NCI-H2107 (cell line): ENCODE measurements at places on chromosomes 6 and 20.

- no peak for DNase-seq
Measured at GRCh38 chr6:26653007-26653406, 6.5 kb downstream of the ZNF322 start.

DNA sequence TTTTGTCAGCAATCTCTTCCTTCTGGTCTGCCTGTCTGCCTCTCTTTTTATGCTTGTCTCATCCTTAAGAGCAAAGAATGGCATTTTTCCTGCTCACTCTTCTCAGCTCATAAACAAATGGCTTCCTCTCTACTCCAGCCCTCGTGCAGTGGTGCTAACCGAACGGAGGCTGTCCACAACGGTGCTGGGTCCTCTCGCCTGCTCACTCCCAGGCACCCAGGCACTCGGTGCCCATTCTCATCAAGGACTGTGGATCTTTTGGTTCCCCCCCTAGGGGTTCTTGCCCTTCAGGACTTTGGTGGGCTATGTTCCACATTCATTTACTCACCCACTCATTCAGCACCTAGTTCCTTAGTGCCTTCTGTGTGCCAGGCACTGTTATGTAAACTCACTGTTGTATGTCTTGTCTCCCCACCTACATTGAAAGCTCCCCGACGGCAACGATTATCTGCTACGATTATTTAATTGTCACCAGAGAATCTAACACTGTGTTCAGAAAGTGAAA is 113.9 kb downstream of the FYN start:
- DNase-seq, result no peak

- no peak for DNase-seq
Measured at GRCh38 chr6:121603486-121603885, 168.0 kb downstream of the GJA1 start.

DNA sequence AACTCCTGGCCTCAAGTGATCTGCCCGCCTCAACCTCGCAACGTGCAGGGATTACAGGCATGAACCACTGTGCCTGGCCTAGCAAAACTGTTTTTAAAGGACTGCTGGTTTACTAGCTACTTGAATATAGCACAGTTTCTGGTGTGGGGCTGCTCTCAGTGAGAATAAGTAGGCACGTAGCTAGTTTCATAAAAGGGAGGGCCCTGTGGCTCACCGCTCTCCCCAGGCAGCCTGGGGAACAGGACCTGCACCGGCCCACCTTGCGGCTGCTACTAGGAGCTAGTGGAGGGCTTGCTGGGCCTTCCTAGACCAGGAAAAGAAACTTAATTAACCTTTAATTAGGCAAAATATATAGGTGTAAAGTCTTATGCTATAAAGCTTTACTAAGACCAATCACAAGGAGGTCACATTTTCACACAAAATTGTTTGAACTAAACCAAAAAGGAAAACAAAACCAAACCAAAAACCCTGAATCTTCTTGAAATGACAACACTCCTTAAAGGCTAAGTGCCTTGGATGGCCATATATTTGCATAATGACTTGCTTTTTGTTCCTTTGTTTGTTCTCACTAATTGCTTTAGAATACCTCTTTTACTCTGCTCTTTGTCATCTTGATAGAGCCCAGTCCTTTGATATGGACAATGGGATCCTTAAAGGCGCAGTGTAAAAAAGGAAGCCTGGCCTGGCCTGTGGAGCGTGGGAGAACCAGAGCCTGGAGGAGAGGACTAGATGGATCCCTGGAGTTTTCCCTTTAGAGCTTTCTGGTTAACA is 69.5 kb upstream of the SAMD5 start:
- DNase-seq, result no peak

GRCh38 chr20:15806105-15806504 is 767.1 kb downstream of the KIF16B start:
- no peak for DNase-seq

- no peak for DNase-seq
Measured at GRCh38 chr6:22766979-22767378, 197.6 kb downstream of the HDGFL1 start.

GRCh38 chr6:77482981-77483380 is 19.7 kb upstream of the HTR1B start:
- DNase-seq, result no peak

- DNase-seq, result no peak
Measured at GRCh38 chr6:10591422-10592160, 70.4 kb downstream of the GCNT2 start.

DNA sequence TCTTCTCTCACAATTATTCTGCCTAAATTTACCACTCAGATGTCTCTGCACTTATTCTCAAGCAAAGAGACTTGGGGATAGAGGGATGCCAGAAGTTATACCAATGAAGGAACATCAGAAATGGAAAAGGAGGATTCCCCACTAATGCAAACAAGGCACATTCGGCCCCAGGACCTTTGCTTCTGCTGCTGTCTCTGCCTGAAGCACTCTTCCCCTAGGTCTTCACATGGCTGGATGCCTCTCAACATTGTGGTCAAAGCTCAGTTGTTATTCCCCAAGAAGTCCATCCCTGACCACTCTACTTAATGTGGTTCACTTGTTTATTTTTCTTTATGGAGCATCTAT is 508.7 kb downstream of the DOK5 start:
- DNase-seq, result no peak

- no peak for DNase-seq
Measured at GRCh38 chr6:133891927-133892812, 3.3 kb downstream of the TCF21 start.

GRCh38 chr20:5569021-5569420 is 181.2 kb upstream of the SHLD1 start:
- DNase-seq, result no peak

DNA sequence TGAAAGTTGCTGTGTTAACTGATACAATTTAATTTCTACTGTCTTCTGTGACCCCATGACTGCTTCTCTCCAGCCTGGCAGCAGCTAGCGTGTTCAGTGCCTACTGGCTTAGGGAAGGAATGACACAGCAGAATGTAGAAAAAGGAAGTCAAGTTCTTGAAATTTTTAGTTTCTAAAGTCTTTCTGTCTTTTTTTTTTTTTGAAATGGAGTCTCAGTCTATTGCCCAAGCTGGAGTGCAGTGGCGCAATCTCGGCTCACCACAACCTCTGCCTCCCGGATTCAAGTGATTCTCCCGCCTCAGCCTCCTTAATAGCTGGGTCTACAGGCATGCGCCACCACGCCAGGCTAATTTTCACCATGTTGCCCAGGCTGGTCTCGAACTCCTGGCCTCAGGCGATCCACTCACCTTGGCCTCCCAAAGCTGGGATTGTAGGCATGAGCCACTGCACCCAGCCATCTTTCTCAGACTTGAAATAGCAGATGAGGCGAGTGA is 39.3 kb downstream of the PCNA start:
- no peak for DNase-seq

DNA sequence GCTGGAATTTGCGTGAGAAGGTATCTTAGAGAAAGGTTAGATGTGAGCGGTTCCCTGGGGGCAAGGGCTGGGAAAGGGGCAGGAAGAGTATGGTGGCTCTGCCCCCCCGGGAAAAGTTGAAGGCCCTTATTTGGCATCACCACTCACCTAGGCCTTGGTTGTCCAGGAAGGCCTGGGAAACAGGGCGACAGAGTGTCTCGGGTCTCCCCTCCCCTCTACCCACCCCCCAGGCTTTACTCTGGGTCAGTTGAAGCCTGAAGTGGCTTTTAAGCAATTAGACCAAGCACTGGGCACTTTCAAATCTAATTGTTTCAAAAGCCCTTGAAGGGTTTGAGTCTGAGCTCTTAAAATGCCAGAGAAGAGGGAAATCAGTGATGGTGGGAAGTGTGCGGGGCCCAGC is 30.2 kb upstream of the FOXP4 start:
- no peak for DNase-seq

- DNase-seq, result no peak
Measured at GRCh38 chr6:72554761-72555221, 67.1 kb upstream of the KCNQ5 start.

DNA sequence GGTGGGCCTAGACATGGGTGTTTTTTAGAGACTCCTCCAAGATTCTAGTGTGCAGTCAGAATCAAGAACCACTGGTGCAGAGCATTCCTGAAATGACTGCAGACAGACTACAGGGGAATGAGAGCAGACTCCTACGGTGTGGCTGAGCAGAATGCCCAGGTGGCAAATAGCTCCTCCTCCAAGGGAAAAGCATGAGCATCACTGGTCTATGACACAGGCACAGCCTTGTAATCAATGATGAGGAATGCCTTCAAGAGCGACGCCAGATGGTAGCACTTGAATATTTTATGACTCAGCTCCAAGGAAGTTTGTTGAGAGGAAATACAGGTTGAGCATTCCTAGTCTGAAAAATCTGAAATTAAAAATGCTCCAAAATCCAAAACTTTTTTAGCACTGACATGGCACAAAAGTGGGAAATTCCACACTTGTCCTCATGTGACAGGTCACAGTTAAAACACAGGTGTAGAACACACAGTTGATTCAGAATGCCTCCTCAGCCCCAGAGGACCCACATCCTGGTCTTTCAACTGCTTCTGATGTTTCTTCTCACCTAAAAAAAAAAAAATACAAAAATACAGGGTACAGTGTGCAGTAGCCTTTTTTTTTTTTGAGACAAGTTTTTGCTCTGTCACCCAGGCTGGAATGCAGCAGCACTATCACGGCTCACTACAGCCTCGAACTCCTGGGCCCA is 10.6 kb upstream of the FAM8A1 start:
- peak; percentile 16 for DNase-seq

- no peak for DNase-seq
Measured at GRCh38 chr20:4962241-4962855, 39.0 kb downstream of the SLC23A2 start.

- no peak for DNase-seq
Measured at GRCh38 chr6:25078141-25078540, 142.4 kb upstream of the RIPOR2 start.

DNA sequence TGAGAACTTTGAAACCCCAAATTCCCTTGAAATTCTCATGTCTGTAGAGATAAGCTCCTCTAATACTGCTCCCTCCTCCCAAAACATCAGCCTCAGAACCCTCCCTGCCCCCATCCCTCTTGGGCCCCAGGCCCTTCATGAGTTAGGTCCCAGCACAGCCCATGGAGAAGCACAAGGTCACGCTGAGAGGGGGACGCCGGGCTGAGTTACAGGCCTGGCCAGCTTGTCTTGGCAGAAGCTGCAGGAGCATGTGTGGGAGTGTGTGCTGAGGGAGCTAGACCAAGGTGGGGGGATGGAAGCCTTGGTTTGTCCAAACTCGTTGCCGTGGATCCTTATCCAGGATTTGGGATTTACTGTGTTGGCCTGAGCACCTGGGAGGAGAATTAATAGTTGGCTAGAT is 8.5 kb upstream of the PTCRA start:
- DNase-seq, result no peak

- DNase-seq, result no peak
Measured at GRCh38 chr6:35181308-35181932, 32.3 kb upstream of the SCUBE3 start.

- DNase-seq, result peak; percentile 54
Measured at GRCh38 chr6:150600301-150601017, 774 bp downstream of the PLEKHG1 start.

- DNase-seq, result no peak
Measured at GRCh38 chr6:52502306-52503029, 74.4 kb downstream of the TRAM2 start.

DNA sequence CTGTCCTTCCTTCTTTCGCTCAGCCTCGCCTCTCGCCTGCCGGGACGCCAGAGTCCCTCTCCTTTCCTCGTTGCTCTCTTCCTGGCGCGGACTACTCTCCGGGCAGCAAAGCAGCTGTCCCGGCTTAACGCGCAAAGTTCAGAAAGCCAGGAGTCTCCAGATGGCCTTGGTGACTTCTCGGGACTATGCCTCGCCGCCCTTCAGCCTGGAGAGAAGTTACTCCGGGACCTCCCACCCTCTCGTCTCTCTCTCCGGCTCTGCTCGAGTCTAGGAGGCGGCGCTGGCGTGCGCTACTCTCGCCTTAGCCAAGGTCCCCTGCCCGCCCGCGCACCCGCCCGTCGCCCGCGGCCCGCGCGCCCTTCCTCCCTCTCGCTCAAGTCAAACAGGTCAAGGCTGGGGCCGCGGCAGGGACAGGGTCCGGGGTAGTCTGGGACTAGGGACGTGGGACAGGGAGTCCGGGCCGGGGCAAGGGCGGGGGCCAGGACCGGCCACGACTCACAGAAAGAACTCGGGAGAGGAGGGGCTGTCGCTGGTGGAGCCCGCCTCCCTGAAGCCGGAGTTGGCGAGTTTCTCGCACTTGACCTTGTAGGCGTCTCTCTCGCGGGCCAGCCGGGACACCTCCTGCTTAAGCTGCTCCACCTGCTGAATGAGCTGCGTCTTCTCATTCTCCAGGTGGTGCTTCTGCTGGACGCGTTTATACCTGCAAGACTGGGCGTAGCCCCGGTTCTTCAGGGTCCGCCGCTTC is 1.5 kb downstream of the MAFB start:
- no peak for DNase-seq

- no peak for DNase-seq
Measured at GRCh38 chr6:111038534-111039252, 48.6 kb upstream of the SLC16A10 start.

DNA sequence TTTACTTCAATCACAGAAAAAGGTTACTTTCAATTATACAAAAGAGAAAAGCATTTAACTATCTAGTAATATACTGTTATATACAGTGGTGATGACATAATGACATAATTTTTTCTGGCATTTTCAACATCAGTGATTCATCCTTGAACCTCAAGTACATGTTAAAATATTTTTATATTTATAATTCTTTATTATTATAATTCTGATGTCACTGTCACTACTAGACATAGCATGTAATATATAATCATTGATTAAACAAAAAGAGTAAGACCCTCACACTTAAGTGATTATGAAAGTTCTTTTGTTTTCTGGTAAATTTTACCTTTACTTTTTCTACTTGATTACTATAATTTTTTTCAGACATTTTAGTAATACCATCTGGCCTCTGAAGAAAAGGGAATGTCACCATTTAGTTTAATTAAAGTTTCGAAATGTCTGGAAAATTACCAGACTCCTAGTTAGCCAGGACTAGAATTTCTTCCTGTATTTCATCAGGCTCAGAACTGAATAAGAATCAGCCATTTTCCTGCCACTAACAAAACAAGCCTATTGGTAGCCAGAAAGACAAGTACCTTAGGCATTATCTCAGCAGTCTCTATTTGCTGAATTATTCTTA is 71.5 kb downstream of the FILIP1 start:
- no peak for DNase-seq

GRCh38 chr6:123742626-123743025 is 61.0 kb upstream of the NKAIN2 start:
- DNase-seq, result no peak

- DNase-seq, result no peak
Measured at GRCh38 chr20:38386004-38386403, 39.7 kb downstream of the LBP start.

DNA sequence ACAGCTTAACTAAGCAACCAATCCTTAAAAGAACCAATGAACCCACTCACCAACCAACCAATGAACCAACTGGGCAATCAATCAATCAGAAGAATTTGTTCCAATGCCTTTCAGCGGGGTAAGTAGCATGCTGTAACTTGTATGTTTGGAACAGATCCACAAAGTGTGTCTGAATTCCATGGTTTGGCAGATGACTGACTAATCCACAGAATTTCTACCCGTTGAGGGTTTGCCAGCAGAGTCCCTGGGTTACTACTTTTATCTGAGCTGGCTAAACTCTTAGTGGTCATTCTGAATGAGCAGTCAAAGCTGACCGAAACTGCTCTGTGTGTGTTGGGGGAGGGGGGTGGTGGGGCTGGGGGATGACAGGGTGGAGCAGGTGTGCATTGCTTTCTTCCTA is 125.0 kb upstream of the JAG1 start:
- DNase-seq, result no peak

GRCh38 chr6:166361077-166361429 is 18.7 kb upstream of the SFT2D1 start:
- no peak for DNase-seq
